Astrocyte (in vitro differentiated cells and primary cell): ENCODE measurements at places on chromosomes 13 and 19. TPM values are rescaled to one million over a fixed set of nuclear protein-coding genes. Genes with fewer than 3 reads are reported as not detected.

LILRB1 gene
- total RNA-seq = not detected in 2 replicates

GRCh38 chr13:43879755-43880181, at the start of gene LACC1:
Gene LACC1, plus strand, starts transcription at chr13:43879904. Its CDS starts 1,082 bp downstream, at chr13:43880986.
- peak; percentile 7 for DNase-seq
- H3K4me1 ChIP-seq = peaks cover 11% of the 10 kb centered on the region
- peak within 1 kb of the TSS; percentile 75 for H3K4me3 ChIP-seq
- H3K27ac ChIP-seq = peak within 1 kb of the TSS; percentile 87
- no peaks in the 10 kb centered on the region for H3K27me3 ChIP-seq
- no peaks in the 10 kb centered on the region for H3K36me3 ChIP-seq

ZNF20 gene
- total RNA-seq = 7.5 and 8.2 TPM in 2 replicates

CLEC17A gene
- 0.09 TPM in 1 of 2 replicates, not detected in the other for total RNA-seq

HIF3A gene
- 12.6 and 15.6 TPM in 2 replicates for total RNA-seq

CYP2A7 gene
- not detected in 2 replicates for total RNA-seq

CGB3 gene
- total RNA-seq = 3.6 and 4.5 TPM in 2 replicates

TRPM4 gene
- 26.3 and 28.3 TPM in 2 replicates for total RNA-seq

PLPP2 gene
- total RNA-seq = 2.9 and 3.7 TPM in 2 replicates

GRCh38 chr19:31145007-31145406, 204.2 kb downstream of the TSHZ3 start:
- no peak overlapping the region for H3K27ac ChIP-seq
- H3K4me3 ChIP-seq = no peak overlapping the region
- no peaks in the 10 kb centered on the region for H3K36me3 ChIP-seq
- no peaks in the 10 kb centered on the region for H3K27me3 ChIP-seq
- no peak for DNase-seq

- H3K4me1 ChIP-seq = peaks cover 11% of the 10 kb centered on the region
- peaks cover 23% of the 10 kb centered on the region for H3K36me3 ChIP-seq
- peak overlapping the region; percentile 89 for H3K4me3 ChIP-seq
- DNase-seq = peak; percentile 47
- H3K27me3 ChIP-seq = peaks cover 11% of the 10 kb centered on the region
Observed at GRCh38 chr19:48390188-48391099, 907 bp downstream of the KDELR1 start.

DNA sequence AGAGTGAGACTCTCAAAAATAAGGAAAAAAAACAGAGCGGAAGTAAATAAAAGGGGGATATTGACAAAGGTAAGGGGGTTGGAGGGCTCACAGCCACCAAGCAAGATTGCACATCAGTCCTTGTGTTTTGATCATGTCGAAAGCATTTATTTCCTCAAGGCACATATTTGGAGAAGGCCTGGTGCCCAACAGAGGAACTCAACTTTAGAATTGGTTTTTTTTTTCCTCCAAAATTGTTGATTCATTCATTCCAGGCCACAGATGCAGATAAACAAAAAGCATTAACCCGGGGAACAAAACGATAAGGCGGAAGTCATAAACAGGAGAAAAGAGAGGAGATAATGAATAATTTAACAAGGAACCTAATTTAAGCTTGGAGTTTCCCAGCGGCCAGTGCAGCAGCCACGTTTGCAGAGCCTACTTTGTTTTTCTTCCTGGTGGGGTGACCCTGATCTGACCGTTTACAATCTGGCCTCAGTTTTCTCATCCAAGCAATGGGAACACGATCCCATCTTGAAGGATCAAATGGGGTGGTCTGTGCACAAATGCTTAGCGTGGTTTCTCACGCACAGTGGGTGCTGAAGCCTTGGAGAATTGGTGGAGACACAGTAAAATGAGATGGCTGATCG, 2.1 kb upstream of the PTPRS start:
- no peak overlapping the region for H3K27ac ChIP-seq
- H3K27me3 ChIP-seq = peaks cover 3% of the 10 kb centered on the region
- H3K4me3 ChIP-seq = no peak overlapping the region
- no peaks in the 10 kb centered on the region for H3K36me3 ChIP-seq

GRCh38 chr19:31253526-31254179, 95.6 kb downstream of the TSHZ3 start:
- H3K4me3 ChIP-seq = no peak overlapping the region
- H3K27ac ChIP-seq = no peak overlapping the region
- H3K27me3 ChIP-seq = no peaks in the 10 kb centered on the region

DNA sequence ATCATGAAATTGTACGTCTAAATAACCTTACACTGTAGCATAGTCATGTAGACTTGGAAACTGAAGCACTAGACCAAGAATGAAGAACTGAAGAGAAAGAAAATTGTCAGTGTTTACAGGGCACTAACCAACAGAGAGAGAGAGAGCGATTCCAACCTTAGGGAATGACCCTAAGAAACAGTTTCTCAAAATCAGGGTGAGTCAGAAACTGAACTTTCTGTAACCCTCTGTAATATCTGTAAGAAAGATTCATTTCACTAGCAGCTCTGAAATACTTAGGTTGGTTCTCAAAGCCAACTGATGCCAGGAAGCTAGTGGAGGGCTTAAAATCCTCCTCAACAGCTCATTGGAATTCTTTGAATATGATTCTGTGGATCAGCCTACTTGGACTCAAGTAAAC, 936.9 kb downstream of the EFNB2 start:
- no peak overlapping the region for H3K27ac ChIP-seq
- H3K4me3 ChIP-seq = no peak overlapping the region
- H3K36me3 ChIP-seq = no peaks in the 10 kb centered on the region
- DNase-seq = peak; percentile 90
- H3K27me3 ChIP-seq = no peaks in the 10 kb centered on the region
